ENCODE measurements at places on chromosomes 5 and 9. TPM values are rescaled to one million over a fixed set of nuclear protein-coding genes. Genes with fewer than 3 reads are reported as not detected.

DNA sequence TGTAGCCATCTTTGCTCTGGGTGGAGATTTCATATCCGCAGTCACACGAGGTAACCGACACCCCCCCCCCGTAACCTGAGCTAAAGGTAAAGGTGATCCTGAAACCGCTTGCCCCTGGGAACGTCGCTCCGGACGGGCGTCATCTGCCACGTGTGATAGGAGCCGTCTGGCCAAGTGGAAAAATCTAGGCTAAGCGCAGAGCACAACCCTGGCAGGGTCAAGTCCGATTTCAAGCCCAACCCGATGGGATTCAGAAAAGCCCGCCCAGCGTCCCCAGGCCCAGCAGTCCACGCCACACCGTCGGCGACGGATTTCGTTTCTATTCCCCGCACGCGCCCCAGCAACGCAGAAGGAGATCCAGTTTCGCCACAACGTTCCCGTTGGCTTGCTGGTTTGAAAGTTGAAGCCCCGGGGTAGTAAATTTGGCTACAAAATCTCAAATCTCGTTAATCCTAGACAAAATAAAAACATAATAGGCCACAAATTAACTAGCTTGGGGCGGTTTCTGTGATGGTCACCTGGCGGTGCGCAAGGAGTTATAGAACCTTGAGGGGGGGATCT lies 32.4 kb upstream of the NFIB start:
- peaks cover 7% of the 10 kb centered on the region for H3K4me1 ChIP-seq
- H3K27ac ChIP-seq: no peak overlapping the region
- peaks cover 54% of the 10 kb centered on the region for H3K27me3 ChIP-seq
- no peak overlapping the region for H3K4me3 ChIP-seq
- no peaks in the 10 kb centered on the region for H3K36me3 ChIP-seq

OTULINL gene
- total RNA-seq: 9.4 TPM

ALDH7A1 gene
- 15.4 TPM for total RNA-seq

- H3K27me3 ChIP-seq: no peaks in the 10 kb centered on the region
- DNase-seq: no peak
- no peaks in the 10 kb centered on the region for H3K4me1 ChIP-seq
- H3K27ac ChIP-seq: no peak overlapping the region
- H3K36me3 ChIP-seq: peaks cover 15% of the 10 kb centered on the region
These were observed 17.5 kb upstream of the TMEFF1 start for GRCh38 chr9:100455470-100455869.

- no peak for DNase-seq
- no peaks in the 10 kb centered on the region for H3K4me1 ChIP-seq
- H3K4me3 ChIP-seq: no peak overlapping the region
- peaks cover 2% of the 10 kb centered on the region for H3K27me3 ChIP-seq
These were observed 49.3 kb downstream of the SHB start for GRCh38 chr9:38019731-38020130.

RNF145 gene
- 81.9 TPM for total RNA-seq

LCN10 gene
- 0.71 TPM for total RNA-seq

CCL28 gene
- 13.9 TPM for total RNA-seq

DNA sequence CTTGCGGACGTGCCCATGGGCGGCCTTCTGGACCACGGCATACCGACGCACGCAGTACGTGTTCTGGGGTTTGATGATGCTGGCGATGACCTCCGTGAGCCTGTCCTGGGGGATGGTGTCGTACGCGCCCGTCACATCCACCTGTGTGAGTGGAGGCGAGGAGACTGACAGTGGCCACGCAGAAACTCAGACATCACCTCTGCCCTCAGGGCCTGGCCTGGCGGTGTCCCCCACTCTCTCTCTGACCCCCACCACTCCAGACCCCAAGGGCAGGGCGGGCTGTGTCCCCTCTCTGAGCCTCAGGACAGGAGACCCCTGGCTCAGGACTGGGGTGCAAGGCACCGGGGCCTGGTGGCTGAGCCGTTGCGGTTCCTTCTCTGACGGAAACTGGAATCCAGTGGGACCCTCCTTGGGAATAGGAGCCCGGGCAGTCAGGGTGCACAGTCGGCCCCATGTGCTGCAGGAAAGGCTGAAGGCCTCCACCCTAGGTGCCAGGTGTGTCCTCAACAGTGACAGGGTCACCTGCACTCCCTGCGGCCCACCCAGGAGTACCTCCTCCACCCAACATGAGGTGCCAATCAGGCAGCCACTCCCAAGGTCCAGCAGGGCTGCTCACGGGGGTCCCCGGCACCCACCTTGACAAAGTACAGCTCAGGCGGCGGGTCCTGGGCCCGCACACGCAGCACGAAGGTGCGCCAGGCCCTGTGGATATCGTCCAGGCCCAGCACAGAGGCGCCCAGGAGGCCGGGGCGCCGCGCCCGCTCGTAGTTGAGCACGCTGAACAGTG lies 16.0 kb downstream of the TERT start:
- no peaks in the 10 kb centered on the region for H3K4me1 ChIP-seq
- no peaks in the 10 kb centered on the region for H3K27me3 ChIP-seq
- peaks cover 12% of the 10 kb centered on the region for H3K36me3 ChIP-seq
- no peak overlapping the region for H3K27ac ChIP-seq
- no peak overlapping the region for H3K4me3 ChIP-seq

NEUROG1 gene
- not detected for total RNA-seq

- DNase-seq: no peak
- no peak overlapping the region for H3K27ac ChIP-seq
- no peaks in the 10 kb centered on the region for H3K36me3 ChIP-seq
These were observed 128.2 kb upstream of the NFIB start for GRCh38 chr9:14441976-14442651.

CYSTM1 gene
- total RNA-seq: 15.2 TPM

DNA sequence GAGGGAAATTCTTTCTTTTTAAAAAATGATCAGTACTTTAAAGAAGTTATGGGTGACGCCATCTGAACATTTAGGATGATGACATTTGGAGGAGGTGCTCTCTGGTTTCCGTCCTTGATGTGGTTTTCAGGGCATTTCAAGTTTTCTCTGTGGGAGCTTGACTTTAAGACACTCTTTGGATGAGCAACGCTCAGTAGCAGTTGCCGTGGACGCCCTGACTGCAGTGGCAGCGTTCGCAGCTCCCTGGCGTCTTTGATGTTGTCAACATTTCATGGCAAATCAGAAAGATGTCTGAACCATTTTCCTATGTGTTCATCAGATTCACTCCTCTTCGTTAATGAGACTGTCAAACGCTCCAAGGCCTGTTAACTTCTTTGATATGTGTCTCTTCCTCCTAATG lies 86.1 kb downstream of the ZNF354C start:
- peaks cover 37% of the 10 kb centered on the region for H3K4me1 ChIP-seq
- DNase-seq: peak; percentile 81
- no peak overlapping the region for H3K4me3 ChIP-seq
- peak overlapping the region; percentile 73 for H3K27ac ChIP-seq
- no peaks in the 10 kb centered on the region for H3K27me3 ChIP-seq

- DNase-seq: no peak
- peaks cover 20% of the 10 kb centered on the region for H3K27me3 ChIP-seq
- H3K36me3 ChIP-seq: no peaks in the 10 kb centered on the region
These were observed 36.0 kb downstream of the PRDM6 start for GRCh38 chr5:123124859-123125595.

DNA sequence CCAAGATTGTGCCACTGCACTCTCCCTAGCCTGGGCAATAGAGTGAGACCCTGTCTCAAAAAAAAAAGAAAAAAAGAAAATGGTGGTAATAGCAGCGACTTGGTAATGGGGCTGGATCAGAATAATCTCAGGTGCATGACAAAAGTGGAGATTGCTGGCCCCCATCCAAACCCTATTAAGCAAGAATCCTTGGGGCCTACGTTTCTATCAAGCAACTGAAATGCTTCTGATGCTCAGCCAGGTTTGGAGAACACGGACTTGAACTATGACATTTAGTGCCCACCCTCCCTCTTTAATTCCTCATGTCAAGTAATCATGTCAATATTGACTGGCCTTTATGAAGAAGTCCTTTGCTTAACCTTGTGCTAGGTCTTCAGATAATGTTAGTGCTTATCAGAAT lies 6.6 kb downstream of the C5orf52 start:
- no peak overlapping the region for H3K27ac ChIP-seq
- H3K36me3 ChIP-seq: no peaks in the 10 kb centered on the region
- no peak for DNase-seq

ASS1 gene
- total RNA-seq: 8.6 TPM

- H3K36me3 ChIP-seq: no peaks in the 10 kb centered on the region
- no peaks in the 10 kb centered on the region for H3K4me1 ChIP-seq
- no peak for DNase-seq
- H3K27me3 ChIP-seq: peaks cover 13% of the 10 kb centered on the region
- H3K4me3 ChIP-seq: no peak overlapping the region
- no peak overlapping the region for H3K27ac ChIP-seq
These were observed 209.3 kb downstream of the ZNF608 start for GRCh38 chr5:124537107-124537506.

CDX1 gene
- not detected for total RNA-seq

ELOVL7 gene
- total RNA-seq: 0.69 TPM

DNA sequence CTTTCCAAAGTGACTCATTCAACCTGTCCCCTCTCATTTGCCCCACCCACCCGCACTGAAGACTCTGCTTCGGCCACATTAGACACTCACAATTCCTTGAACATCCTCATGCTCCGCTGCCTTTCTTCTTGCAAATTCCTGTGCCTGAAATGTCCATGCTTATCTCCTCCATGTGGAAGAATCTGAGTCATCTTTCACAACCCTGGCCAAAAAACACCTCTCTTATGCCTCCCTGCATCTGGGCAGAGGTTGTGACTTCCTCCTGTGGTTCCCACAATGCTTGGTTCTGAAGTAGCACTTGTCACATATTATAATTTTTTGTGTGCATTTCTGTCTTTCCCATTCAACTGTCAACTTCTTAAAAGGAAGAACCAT lies 238.6 kb downstream of the ENC1 start:
- H3K36me3 ChIP-seq: no peaks in the 10 kb centered on the region
- peaks cover 2% of the 10 kb centered on the region for H3K27me3 ChIP-seq
- peaks cover 16% of the 10 kb centered on the region for H3K4me1 ChIP-seq
- H3K27ac ChIP-seq: no peak overlapping the region
- DNase-seq: no peak

GRCh38 chr5:27316271-27316650 lies 277.9 kb upstream of the CDH9 start:
- H3K4me1 ChIP-seq: no peaks in the 10 kb centered on the region
- no peaks in the 10 kb centered on the region for H3K27me3 ChIP-seq
- H3K36me3 ChIP-seq: no peaks in the 10 kb centered on the region
- H3K4me3 ChIP-seq: no peak overlapping the region

PRR7 gene
- total RNA-seq: 12.3 TPM

GRCh38 chr9:115118879-115119218 lies 892 bp upstream of the TNC start:
- no peak overlapping the region for H3K27ac ChIP-seq
- DNase-seq: peak; percentile 11
- H3K36me3 ChIP-seq: no peaks in the 10 kb centered on the region
- H3K4me1 ChIP-seq: peaks cover 7% of the 10 kb centered on the region
- H3K27me3 ChIP-seq: peaks cover 63% of the 10 kb centered on the region
- no peak overlapping the region for H3K4me3 ChIP-seq

- no peak overlapping the region for H3K27ac ChIP-seq
- H3K27me3 ChIP-seq: no peaks in the 10 kb centered on the region
- H3K4me3 ChIP-seq: no peak overlapping the region
- H3K4me1 ChIP-seq: no peaks in the 10 kb centered on the region
- peaks cover 30% of the 10 kb centered on the region for H3K36me3 ChIP-seq
These were observed 53.3 kb downstream of the MCCC2 start for GRCh38 chr5:71640408-71640807.

PTPRD gene
- not detected for total RNA-seq

- peaks cover 1% of the 10 kb centered on the region for H3K36me3 ChIP-seq
- H3K27me3 ChIP-seq: no peaks in the 10 kb centered on the region
- H3K4me1 ChIP-seq: peaks cover 2% of the 10 kb centered on the region
These were observed 80.0 kb upstream of the SAP30L start for GRCh38 chr5:154365823-154366222.

C5orf34 gene
- 16.8 TPM for total RNA-seq

FAM221B gene
- total RNA-seq: not detected

DNA sequence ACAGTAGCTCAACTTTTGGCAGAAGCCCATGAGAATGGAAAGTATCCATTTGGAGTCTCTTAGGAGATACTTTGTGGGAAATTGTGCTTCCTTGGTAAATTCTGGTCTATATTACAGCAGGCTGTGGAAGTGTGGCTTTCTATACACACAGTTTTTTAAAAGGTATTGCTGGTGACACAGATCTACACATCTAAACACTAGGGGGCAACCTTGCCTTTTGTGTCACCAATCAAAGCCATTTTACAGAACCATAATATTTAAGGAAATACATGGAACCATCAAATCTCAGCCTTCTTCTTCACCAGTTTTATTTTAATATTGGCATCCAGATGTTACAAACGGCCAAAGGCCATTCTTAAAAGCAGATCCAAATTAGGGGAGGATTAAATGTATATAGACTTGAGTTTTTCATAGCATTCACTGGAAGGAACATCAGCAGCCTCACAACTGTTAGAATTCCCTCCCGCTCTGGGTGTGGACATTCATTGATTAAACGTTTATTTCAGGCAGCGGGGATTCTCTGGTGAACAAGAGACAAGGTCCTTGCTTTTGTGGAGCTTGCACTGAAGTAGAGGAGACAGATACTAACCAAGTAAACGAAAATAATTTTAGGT lies 132.4 kb upstream of the EPB41L4A start:
- H3K27ac ChIP-seq: no peak overlapping the region
- no peaks in the 10 kb centered on the region for H3K4me1 ChIP-seq
- DNase-seq: peak; percentile 37
- H3K27me3 ChIP-seq: no peaks in the 10 kb centered on the region
- no peak overlapping the region for H3K4me3 ChIP-seq

DNA sequence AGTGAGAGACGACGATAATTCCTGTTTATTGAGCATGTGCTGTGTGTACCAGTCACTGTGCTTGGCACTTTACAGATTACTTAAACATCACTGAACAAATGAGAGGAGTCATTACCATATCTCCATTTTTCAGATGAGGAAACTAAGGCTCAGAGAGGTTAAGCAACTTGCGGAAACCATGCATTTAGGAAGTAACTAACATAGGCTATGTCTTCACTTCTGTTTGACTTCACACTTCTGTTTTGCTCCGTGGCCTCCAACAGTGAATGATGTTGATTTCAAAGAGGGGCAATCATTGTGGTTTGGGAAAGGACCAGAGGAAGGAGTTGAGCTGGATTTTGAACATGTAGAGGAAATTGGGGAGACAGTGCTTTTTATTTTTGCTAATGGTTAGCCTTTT lies 16.7 kb downstream of the GCNT1 start:
- no peaks in the 10 kb centered on the region for H3K27me3 ChIP-seq
- H3K36me3 ChIP-seq: peaks cover 13% of the 10 kb centered on the region
- no peak for DNase-seq
- no peak overlapping the region for H3K27ac ChIP-seq
- no peaks in the 10 kb centered on the region for H3K4me1 ChIP-seq
